ENCODE measurements at places on chromosomes 6 and 20. TPM values are rescaled to one million over a fixed set of nuclear protein-coding genes. Genes with fewer than 3 reads are reported as not detected.
A peak's percentile ranks its signal among the peaks of the same experiment; 100 is the strongest.

DNA sequence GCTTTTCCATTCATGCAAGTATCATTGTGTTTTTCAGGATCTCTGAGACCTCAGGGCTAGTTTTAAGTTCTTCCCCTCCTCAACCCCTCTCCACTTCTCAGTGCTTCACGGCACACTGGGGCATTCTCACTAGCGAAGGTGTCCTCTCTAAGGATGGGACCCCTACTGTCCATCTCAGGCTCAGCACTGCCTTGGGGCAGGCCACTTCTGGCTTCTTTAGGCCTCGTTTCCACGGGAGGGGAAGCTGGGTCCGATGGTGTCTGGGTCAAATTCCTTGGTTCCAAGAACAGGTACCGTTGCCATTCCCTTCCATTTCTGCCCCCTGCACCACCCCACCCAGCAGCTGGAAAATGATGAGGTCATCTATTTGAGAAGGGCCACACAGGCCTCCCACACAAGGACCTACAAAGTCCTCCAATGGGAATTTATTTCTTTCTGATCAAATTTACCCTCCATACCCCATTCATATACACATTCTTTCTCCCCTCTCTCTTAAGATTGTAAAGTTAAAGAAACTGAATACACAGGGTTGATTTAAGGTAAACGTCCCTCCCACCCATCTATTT lies 17.2 kb downstream of the GNAS start:
- H3K4me1 ChIP-seq, result peaks cover 15% of the 10 kb centered on the region
- H3K27me3 ChIP-seq, result peaks cover 12% of the 10 kb centered on the region
- H3K4me3 ChIP-seq, result no peak overlapping the region
- no peaks in the 10 kb centered on the region for H3K36me3 ChIP-seq
- no peak for DNase-seq

Gene C6orf47
- total RNA-seq, result 20.2 TPM

DNA sequence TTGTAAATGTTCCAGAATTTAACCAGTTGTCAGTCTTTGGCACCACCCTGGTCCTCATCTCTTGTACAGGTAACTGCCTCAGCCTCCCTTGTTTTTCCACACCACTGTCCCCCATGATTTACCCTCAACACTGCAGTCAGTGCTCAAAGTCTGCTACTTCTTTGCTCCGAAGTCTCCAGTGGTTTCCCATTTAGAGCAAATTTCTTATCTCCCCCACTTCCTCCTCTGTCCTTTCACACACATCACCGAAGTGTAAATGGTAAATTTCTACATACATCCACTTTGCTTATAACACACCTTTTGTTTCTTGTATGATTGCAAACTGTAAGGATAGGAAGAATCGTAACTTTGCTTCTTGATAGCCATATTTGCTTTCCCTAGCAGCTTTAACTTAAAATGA lies 115.3 kb downstream of the JARID2 start:
- H3K27me3 ChIP-seq, result no peaks in the 10 kb centered on the region
- peaks cover 39% of the 10 kb centered on the region for H3K4me1 ChIP-seq
- no peak overlapping the region for H3K27ac ChIP-seq

Gene GGTLC1
- total RNA-seq, result not detected

GRCh38 chr6:21199262-21199661 lies 394.3 kb upstream of the SOX4 start:
- H3K27ac ChIP-seq, result no peak overlapping the region
- H3K4me1 ChIP-seq, result peaks cover 4% of the 10 kb centered on the region
- H3K4me3 ChIP-seq, result no peak overlapping the region

- no peak overlapping the region for H3K4me3 ChIP-seq
- no peaks in the 10 kb centered on the region for H3K4me1 ChIP-seq
- H3K27ac ChIP-seq, result no peak overlapping the region
Measured at GRCh38 chr6:99838607-99839006, 155.4 kb downstream of the MCHR2 start.

GRCh38 chr6:16712255-16712930 lies 48.9 kb downstream of the ATXN1 start:
- DNase-seq, result no peak
- H3K4me1 ChIP-seq, result peaks cover 38% of the 10 kb centered on the region
- no peaks in the 10 kb centered on the region for H3K27me3 ChIP-seq

GRCh38 chr6:38738261-38738660 lies 23.1 kb downstream of the DNAH8 start:
- no peak overlapping the region for H3K27ac ChIP-seq
- no peaks in the 10 kb centered on the region for H3K4me1 ChIP-seq

- H3K27ac ChIP-seq, result no peak overlapping the region
- H3K4me1 ChIP-seq, result no peaks in the 10 kb centered on the region
- H3K27me3 ChIP-seq, result no peaks in the 10 kb centered on the region
- H3K36me3 ChIP-seq, result no peaks in the 10 kb centered on the region
- DNase-seq, result no peak
Measured at GRCh38 chr20:51931371-51931781, 129.1 kb upstream of the SALL4 start.

- H3K4me1 ChIP-seq, result peaks cover 7% of the 10 kb centered on the region
- H3K27ac ChIP-seq, result no peak overlapping the region
- no peak for DNase-seq
- H3K4me3 ChIP-seq, result no peak overlapping the region
- no peaks in the 10 kb centered on the region for H3K36me3 ChIP-seq
- no peaks in the 10 kb centered on the region for H3K27me3 ChIP-seq
Measured at GRCh38 chr6:37062424-37062823, 57.0 kb downstream of the FGD2 start.

GRCh38 chr6:46894433-46894832 lies 27.3 kb downstream of the ADGRF5 start:
- no peaks in the 10 kb centered on the region for H3K36me3 ChIP-seq
- no peak for DNase-seq
- no peak overlapping the region for H3K4me3 ChIP-seq
- H3K27ac ChIP-seq, result no peak overlapping the region

DNA sequence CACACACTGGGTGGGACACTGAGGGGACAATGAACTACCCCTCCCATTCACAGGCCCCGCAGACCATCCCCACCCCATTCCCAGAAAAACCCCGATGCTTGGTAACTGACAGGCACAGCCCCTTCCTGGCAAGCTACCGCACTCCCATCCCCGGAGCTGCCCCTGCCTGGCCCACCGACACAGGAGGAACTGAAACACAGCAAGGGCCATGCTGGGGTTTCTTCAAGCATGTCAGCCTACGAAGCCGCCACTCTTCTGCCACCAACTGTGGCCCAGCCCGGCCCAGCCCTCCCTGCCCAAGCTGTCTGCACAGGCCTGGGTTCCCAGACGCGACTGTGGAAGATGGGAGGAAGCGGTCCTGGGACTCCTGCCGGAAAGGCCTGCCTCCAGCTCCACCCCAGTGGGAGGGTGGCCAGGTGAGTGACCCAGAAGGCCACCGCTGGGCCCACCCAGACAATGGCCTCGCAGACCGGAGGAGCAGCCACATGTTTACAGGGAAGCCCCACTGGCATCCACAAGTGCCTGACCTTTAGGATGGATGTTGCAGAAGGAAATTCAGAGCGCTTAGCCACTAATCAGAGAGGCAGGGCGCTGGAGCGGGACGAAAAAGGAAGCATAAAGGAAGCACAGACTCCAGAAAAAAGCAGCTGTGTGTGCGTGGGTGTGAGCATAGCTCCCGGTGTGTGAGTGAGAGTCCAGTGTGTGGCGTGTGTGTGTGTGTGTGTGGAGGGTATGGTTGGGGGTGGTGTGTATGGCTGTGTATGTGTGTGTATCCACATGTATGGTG lies 91.6 kb downstream of the PRND start:
- H3K27me3 ChIP-seq, result no peaks in the 10 kb centered on the region
- DNase-seq, result no peak
- peaks cover 78% of the 10 kb centered on the region for H3K4me1 ChIP-seq
- H3K36me3 ChIP-seq, result peaks cover 76% of the 10 kb centered on the region
- H3K4me3 ChIP-seq, result peak overlapping the region; percentile 88

Gene GJA10
- total RNA-seq, result not detected

DNA sequence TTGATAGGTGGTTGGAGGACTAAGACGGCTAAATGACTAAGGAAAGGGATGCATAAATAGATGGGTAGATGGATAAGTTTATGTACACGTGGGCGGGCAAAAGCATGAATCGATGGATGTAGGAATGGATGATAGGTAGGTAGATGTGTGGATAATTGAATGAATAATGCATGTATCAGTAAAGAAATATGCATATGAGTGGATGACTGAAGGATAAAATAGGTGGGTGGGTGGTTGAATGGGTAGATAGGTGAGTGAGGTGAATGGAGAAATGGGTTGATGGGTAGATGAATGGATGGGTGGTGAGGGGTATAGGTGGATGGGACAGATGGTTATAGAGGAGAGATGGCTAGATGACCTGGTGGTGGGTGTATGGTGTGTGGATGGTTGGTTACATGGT lies 20.2 kb downstream of the SLC12A5 start:
- H3K27me3 ChIP-seq, result no peaks in the 10 kb centered on the region
- H3K4me1 ChIP-seq, result no peaks in the 10 kb centered on the region
- no peak for DNase-seq
- no peak overlapping the region for H3K4me3 ChIP-seq
- H3K36me3 ChIP-seq, result no peaks in the 10 kb centered on the region

DNA sequence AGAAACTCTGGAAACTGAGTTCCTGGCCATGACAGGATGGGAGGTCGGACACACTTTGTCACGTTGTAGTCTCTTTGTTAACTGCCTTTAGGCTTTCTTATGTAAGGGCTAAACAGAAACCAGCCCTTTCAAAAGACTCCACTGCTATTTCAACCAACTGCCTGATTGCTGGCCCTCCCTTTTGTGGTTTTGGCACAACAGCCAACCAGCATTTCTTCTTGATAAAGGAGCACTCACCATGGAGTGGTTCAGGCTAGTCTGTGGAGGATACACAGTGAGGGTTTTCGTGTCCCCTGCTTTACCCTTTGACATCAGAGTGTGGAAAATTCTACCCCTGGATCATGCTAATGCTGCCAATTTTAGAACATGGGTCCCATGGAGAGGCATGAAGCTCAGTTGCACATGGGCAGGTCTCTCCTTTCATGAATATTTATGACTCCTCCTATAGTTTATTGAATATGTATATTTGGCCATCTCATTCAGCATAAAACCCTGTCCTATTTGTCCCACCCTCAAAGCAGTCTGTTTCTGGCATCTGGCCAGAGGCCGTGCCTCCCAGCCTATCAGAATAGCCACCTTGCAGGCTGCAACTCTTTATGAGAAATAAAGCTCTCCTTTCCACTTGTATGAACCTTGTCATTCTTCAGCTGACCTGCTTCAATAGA lies 148.3 kb downstream of the HS3ST5 start:
- DNase-seq, result no peak
- H3K27ac ChIP-seq, result no peak overlapping the region
- no peaks in the 10 kb centered on the region for H3K4me1 ChIP-seq

Gene STMN3
- 54.4 TPM for total RNA-seq

DNA sequence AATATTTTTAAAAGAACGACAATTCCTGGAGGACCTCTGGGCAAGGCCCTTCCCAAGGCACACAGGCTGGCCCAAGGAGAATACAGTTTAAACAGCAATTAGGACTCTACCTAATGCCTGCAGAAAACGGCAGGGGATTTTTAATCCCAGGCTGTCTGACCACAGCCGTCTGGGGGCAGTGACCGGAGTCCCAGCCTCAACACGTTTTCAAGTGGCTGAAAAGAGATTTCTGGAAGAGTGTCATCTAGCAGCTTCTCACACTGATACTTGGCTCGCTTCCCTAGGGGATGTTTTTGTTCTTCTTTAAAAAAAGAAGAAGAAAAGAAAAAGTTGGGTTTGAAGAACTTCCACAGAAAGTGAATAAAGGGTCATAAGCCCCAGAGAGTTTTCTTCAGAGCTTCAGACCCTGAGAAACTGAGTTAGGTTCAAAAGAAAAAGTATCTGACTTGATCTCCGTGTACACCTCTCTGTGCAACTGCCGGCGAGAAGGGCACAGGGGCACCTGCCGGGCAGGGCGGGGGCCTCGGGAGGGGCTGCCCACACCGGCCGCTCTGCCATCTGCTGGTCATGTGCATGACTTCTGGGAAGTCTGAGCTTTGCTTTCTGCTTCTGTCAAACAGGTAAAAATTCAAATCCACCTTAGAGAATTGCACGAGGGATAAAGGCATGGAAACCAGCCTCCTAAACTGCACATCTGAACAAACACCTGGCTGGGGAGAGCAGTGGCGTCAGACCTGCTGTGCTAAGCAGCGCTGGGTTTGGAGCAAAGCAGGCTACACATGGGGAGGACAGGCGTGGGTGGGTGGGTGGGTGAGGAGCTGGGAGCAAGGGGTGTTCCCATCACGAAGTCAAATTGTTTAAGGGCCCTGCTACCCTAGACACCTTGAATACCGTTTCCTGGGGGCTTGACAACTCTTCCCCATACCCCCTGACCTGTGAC lies 33.0 kb downstream of the RRBP1 start:
- H3K4me1 ChIP-seq, result peaks cover 10% of the 10 kb centered on the region
- H3K27ac ChIP-seq, result no peak overlapping the region

Gene PNLDC1
- 0.30 TPM for total RNA-seq

DNA sequence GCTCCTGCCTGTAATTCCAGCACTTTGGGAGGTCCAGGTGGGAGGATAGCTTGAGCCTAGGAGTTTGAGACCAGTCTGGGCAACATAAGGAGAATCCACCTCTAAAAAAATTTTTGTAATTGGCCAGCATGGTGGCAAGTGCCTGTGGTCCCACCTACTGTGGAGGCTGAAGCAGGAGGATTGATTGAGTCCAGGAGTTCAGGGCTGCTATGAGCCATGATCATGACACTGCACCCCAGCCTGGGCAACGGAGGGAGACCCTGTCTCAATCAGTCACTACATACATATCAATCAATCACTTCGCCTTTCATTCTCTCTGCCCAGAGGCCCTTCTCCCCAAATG lies 1.1 kb upstream of the STK38 start:
- peaks cover 36% of the 10 kb centered on the region for H3K4me1 ChIP-seq
- no peak overlapping the region for H3K4me3 ChIP-seq
- no peak for DNase-seq
- peaks cover 23% of the 10 kb centered on the region for H3K36me3 ChIP-seq

DNA sequence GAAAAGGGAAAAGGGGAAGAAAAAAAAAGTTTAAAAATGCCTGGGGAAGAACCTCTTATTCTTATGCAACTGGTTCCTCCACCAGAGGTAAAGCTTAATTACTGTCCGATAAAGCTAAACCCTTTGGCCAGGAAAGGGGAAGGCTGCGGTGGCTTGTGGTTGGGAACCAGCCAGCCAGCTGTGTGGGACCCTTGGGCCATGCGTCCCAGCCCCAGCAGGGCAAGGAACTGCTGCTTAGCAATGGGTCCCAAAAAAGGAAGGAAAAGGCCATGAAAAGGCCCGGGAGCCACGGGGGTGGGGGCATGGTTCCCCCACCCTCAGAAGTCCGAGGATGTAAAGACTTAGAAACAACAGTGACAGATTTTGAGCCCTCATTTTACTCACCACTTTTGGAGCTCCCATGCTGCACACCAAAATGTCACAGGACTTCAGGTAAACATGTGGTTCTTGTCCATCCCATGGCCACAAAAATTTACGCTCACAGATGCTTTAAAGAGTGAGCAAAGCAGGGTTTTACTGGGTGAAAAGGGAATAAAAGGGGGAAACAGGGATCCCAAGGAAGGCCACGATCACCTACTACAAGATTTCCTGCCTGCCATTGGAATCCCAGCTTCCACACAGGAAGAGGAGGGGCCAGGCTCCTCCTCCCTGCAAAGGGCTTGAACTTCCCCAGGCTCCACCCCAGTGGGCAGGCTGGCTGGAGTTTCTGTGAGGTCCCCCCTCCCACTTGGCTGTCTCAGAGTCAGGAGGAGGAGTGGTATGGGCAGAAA lies 1234.7 kb upstream of the GJE1 start:
- no peak overlapping the region for H3K4me3 ChIP-seq
- H3K27ac ChIP-seq, result no peak overlapping the region
- no peak for DNase-seq
- no peaks in the 10 kb centered on the region for H3K4me1 ChIP-seq
- H3K27me3 ChIP-seq, result peaks cover 1% of the 10 kb centered on the region

All from activated CD4-positive, alpha-beta T cell treated with anti-CD3 and anti-CD28 coated beads, Interleukin-2, amount 10 ng/mL, durations not matched to agents 7 days and 5 days (primary cell).